Activated CD4-positive, alpha-beta T cell treated with anti-CD3 and anti-CD28 coated beads for 24 hours (primary cell): ENCODE measurements at places on chromosomes 7 and 10.

DNA sequence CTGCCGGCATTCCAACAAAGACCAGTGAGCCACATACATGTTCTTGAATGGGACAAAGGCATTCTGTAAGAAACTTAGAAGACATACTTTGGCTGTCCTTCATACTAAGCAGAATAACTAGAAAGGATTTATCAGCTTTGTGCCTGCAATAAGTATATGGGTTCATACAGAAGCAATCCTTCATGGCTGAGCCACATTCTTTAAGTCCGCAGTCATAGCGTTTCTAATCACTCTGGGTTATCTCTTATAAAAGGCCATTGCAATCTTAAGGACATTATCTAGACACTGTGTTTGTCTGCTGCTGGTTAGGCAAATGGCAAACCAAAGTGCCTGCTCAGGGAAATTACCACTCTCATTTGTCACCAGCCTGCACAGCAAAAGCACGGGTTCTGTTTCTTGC, 488.4 kb downstream of the ACTR3B start:
- DNase-seq: no peak

DNA sequence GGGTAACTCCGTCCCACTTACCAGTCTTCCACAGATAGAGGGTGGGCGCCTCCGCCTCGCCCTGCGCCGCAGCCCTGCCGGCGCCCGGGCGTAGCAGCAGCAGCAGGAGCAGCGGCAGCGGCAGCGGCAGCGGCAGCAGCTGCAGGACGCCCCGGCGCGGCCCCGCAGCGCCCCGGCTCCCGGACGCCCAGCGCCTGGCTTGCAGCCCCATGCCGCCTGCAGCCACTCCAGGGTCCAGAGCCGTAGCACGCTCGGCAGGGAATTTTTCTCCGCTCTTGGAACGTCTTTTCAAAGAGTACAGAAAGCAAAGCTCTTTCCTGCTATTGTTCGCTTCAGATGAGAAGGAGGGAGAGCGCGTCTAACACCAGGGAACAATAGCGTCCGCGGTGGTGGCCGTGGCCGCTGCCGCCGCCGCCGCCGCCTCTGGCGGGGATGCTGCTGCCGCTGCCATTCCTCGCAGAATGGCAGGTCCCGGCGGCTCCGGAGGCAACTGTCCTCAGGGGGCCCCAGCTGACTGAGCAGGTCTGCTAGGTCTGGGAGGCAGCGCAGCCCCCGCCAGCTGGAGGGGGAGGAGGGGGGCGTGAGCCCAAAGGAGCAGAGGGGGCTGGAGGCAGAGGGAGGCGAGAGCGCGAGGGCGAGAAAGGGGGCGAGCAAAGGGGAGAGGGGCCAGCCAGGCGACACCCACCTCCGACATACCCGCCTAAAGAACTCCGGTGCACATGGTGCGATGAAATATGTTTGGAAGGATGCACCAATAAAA, at the start of gene THSD7A:
THSD7A (minus strand) TSS at position 463 of the 760 bp plus-strand sequence; CDS start at position 211, 252 bp downstream.
- DNase-seq: no peak

DNA sequence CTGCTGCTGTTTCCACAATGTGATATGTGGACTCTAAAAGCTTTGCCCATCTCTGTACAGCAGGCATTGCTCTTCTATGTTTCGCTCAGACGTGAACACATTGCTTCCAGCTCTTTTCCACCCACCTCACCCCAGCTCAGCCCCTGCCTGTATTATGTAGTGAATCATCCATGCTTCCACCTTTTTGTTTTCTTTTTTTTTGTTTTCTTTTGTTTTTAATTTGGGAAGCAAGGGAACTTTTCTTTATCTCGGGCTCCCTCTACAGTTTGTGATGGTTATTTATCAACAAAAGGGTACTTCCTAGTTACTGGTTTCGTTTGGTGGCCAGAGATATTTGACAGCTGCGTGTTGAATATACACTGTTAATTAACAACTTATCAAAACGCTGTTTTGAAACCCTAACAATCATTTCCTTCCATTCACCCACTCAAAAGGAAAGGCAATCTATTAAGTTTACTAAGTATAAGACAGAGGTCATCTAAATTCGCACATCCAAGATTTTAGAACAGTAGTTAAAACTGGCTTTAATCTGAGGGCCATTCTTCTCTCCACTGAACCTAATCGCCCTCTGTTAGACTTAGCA, 127.9 kb upstream of the STK17A start:
- no peak for DNase-seq

DNA sequence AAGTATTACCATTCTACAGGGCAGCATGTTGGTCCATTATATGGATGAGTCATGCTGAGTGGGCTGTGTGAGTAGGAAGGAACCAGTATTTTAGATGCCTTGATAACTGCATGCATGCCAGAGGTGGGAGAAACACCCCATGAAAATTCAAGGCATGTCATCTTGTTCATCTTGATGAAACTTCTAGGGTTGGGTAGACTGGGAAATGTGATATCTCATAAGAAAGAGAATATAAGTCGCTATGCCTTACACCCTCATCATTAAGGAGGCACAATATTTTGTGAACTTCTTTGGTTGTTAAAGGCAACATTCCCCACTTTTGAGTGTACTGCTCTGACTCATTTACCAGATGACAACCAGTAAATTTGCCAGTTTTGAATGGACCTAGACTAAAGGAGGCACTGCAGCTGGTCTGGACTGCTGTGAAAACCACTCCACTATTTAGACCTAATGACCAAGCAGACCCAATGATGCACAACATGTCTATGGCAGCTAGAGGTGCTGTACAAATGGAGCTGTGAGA, 48.0 kb downstream of the ZNF365 start:
- DNase-seq: no peak
